Cortex of kidney (tissue), 1 donor: ENCODE measurements at places on chromosomes 13 and 19.

GRCh38 chr13:30998136-30999088, 66.0 kb downstream of the TEX26 start:
- no peak for DNase-seq

- DNase-seq, result no peak
Observed at GRCh38 chr19:447816-448560, 12.8 kb downstream of the SHC2 start.

DNA sequence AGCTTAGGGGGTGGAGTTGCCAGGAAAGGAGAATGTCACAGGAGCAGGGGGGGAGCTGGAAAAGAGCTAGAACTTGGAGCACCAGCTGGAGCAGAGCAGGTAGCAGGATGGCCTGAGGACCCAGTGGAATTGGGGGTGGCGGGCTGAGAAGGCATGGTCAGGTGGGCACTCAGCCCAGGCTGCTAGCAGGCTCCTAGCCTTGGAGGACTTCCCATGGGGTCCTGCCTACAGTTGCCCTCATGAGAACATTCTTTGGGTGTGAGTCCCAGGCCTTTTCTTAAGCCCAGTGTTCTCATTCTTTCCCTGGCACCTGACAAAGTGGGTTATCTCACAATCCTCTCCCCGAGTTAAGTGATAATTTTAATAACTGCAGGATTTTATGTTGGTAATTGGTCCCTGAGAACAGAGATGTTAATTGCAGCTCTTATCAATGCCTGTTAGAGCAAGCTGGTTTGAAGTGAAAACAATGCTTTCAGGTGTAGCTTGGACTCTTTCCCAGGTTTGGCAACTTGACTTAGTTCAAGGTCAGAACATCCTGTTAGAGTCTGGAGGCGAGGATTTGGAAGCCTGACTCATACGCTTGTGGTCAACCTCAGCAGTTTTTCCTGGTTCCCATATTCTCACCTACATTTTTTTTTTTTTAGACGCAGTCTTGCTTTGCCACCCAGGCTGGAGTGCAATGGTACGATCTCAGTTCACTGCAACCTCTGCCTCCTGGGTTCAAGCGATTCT, 18.1 kb upstream of the OLFM4 start:
- DNase-seq, result no peak

DNA sequence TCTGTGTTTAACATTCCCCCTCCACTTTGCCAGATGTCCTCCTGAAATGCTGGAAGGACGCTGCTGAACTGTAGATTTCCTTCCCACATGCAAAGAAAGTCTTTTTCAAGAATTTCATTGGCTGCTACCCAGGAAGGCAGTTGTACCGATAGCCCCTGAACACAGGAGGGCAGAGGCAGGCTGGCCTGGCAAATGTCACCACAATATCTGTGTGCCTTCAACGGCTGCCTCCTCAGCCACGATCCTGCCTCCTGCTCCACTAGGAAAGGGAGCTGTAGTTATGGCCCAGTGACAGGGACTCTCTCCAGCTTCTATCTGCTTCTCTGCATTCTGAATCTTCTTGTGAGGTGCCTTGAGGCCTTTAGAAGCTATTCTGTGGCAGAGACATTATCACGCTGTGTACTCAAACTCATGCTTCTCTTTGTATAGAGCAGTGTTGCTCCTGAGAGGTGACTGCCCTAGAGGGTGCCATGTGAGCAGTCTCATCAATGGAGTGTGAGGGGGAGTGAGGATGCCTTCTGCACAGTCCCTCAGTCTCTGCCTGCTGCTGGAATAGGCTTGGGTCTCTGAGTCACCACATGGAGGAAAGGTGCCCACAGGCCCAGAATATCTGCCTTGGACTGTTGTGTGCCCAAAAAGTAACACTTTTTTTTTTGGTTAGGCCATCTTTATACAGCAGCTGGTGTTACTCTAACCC, 279.8 kb downstream of the DNAJC15 start:
- no peak for DNase-seq

DNA sequence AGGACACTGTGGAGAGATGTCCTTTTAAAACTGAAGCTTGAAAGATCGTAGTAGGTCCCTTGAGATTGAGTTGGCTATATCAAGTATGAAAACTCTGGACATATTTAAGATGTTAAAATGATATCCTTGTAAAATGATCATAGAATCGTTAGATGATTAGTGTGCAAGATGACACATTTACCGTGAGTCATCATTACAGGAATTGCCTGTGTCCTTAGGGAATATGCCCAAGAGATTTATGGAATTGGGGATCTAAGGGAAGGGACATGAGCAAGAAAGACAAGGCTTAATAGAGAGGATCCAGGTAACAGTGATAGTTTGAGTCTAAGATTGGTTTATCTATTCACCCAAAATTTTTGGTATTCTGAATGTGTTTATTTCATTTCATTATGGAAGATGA, 233.7 kb downstream of the GPC5 start:
- no peak for DNase-seq

DNA sequence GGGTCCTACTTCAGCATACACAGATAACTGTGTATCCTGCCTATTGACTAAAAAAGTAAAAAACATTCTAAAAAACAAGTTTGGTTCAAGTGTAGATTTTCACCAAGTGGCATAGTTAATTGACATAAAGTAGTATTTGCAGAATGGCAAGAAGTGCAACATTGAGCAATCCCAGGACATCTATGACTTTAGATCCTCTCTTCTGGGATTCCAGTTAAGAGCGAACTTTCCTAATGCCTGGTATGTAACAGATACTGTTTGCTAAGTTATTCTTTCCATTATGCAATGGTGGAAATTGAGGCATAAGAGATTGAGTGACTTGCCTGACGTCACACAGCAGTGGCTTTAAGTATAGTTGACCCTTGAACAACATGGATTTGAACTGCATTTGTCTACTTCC, 96.1 kb downstream of the ZMYM2 start:
- no peak for DNase-seq
